ENCODE measurements at places on chromosomes 7 and 10. TPM values are rescaled to one million over a fixed set of nuclear protein-coding genes. Genes with fewer than 3 reads are reported as not detected.

LIPJ gene
- not detected for total RNA-seq

GSTO2 gene
- total RNA-seq = 0.06 TPM

ELMO1 gene
- 25.3 TPM for total RNA-seq

TMEM176B gene
- total RNA-seq = 3.3 TPM

ZNF680 gene
- 23.0 TPM for total RNA-seq

MACC1 gene
- 29.6 TPM for total RNA-seq

WNT16 gene
- total RNA-seq = not detected

VIPR2 gene
- 0.74 TPM for total RNA-seq

CCNY gene
- total RNA-seq = 26.9 TPM

- no peak for DNase-seq
Measured at GRCh38 chr10:16741540-16741939, 75.7 kb downstream of the RSU1 start.

DNA sequence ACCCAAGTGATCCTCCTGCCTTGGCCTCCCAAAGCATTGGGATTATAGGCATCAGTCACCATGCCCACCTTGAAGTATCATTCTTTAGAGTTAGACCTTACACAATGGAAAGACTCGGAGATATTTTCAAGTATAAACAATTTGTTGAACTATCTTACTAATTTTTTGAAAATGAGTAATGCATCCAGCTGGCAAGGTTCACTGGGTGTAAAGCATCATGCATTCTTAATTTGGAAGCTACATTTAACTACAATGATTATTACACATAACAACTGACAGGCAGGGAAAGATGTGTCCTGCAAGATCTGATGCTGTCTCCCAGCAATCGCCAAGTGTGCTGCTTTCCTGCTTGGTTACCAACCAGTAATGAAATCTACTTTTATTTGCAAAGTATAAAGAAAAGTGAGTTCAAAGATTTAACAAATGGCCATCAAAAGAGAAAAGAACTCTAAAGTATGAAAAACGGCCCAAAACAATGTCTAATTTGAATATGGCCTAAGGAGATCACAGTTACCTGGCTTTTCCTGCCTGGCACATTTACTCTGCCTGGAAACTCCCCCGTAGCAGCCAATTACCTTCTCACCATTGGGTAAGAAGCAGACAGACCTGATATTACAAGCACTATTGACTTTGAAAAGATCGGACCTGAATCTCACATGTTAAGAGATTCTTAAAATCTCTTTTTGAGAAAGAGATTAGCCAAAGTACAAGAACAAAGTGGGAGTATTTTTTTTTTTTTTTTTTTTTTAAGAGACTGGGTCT, 59.3 kb upstream of the NMT2 start:
- DNase-seq = no peak

DNA sequence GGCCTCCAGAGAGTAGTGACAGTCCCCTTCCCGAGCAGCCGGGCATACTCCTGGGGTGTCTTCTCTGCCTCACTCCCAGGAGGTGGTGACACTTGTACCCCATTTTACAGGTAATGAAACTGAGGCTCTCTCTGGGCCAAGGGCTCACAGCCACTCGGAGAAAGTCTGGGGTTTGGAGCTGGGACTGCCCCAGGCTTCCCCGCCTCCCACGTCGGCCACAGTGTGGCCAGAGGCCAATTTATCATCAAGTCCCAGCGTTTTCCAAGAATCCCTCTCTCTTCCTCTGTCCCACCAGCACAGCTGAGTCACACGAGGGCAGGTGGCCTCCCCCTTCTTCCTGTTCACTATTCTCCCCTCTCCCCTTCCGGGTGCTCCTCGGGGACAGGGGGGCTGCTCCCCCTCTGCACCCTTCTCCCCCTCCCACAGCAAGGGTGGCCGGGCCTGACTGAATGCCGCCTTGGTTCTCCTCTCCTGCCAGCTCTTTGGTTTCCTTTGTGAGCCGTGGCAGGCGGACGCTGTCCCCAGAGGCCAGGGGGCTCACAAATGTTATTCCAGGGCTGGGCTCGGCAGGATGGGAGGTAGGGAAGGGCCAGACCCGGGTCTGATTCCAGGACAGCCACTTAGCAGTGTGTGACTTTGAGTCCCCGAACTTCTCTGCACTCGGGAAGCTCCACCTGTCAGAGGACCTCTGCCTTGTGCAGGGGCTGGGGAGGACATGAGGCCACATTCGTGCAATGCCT, 17.7 kb downstream of the CLIP2 start:
- peak; percentile 94 for DNase-seq

GRCh38 chr10:114081911-114082583, 38.4 kb downstream of the ADRB1 start:
- DNase-seq = no peak

DNA sequence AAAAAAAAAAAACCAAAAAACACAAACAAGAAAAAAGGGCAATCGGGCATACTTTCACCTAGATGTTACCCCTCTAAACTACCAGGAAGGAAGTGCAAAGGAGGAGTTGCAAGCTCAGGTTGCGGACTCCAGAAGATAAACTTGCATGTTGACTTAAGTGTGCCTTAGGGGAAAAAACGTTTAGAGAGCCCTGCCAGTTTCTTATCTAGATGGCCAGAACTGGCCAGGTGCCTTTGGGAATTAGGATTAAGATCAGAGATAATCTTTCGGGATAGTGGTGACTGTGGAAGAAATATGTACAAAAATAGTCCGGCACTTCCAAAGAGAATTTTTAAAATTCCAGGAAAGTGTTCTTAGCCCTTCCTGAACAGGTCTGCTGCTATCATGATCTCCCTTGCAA, 17.6 kb downstream of the EVX1 start:
- no peak for DNase-seq

- no peak for DNase-seq
Measured at GRCh38 chr7:531777-532176, 12.1 kb upstream of the PDGFA start.

GRCh38 chr7:135682191-135682590, 19.9 kb downstream of the STMP1 start:
- DNase-seq = no peak

DNA sequence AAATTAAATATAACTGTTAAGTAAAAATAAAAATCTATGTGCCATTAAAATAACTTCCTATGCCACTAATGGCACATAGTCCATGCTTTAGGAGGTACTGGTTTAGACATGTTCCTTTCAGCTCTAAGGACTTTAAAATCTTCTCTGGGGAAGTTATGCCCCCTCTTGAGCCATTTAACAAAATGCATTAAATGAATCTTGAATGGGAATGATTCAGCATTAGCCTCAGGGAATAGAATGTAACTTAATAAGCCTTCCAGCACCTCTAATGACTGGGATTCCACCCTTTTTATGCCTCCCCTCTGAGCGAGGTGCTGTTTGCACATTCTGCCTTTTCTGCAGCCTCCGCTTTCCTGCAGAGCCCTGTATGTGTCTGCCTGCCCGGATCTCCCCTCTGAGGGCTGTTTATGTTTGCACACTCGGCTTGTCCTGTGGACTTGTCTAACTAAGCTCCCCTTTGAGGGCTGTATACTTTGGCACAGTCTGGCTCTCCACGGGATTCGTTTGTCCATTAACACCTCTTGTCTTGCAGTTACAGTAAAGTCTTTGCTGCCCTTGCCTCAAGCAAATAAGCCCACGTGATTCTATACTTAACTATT, 108.4 kb upstream of the HPS1 start:
- no peak for DNase-seq

DNA sequence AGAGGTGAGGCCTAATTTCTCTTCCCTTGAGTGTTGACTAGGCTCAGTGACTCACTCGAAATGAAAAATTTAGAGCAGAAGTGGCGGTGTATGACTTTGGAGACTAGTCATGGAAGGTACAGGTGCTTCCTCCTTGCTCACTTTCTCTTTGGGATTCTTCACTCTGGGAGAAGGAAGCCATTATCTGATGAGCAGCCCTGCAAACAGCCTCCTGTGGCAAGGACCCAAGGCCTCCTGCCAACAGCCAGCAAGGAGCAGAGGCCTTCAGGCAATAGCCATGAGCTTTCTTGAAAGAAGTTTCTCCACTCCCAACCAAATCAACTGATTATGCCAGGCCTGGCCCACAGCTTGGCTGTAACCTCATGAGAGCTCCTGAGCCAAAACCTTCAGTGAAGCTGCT, 369.6 kb upstream of the VWC2 start:
- no peak for DNase-seq

- DNase-seq = no peak
Measured at GRCh38 chr7:131524115-131524514, 32.3 kb downstream of the PODXL start.

GRCh38 chr7:145665499-145666258, 450.9 kb upstream of the CNTNAP2 start:
- DNase-seq = no peak

- peak; percentile 16 for DNase-seq
Measured at GRCh38 chr7:30595436-30596013, 847 bp downstream of the GARS1 start.

GRCh38 chr10:104424719-104425118, 71.1 kb downstream of the CFAP58 start:
- no peak for DNase-seq

DNA sequence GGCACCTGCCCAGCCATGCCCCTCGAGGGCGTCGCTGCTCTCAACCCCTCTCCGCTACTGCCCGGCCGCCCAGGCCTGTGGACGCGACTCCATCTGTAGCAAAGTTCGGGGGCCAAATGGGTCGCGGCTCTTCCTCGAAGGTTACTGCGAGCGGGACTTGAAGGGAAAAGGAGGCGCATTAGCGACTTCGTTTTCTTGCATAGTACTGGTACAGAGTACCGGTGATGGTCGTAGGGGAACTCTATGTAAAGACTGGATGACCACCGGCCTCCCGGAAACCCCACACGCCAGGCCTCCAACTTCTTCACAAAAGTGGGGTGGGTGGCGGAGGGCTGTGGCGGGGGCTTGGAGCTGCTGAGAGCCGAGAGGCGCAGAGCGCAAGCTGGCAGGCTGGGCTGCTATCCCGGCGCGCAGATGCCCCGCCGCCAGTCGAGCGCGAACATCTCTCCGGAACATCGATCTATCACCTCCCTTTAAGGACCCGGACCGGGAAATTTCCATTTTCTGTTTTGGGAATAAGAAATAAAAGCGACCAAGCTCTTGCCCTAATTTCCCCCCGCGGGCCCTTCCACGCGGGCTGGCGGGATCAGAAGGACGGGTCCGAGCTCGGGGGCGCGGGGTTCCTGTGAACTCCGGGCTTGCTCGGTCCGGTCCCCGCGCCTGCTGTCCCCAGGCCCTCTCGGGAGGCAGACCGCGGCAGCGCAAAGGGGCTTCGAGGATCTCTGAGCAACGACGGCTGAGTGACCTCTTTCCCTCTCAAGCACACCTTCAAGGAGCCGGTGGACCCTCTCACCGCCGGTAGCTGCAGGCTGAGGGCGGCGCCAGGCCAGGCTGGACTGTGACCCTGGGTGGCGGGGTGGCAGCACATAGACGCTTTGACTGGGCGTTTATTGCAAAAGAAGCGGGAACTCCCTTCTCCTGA, 12.2 kb upstream of the FEZF1 start:
- DNase-seq = peak; percentile 31

GRCh38 chr10:65413001-65413400, 1512.8 kb upstream of the LRRTM3 start:
- DNase-seq = no peak

DNA sequence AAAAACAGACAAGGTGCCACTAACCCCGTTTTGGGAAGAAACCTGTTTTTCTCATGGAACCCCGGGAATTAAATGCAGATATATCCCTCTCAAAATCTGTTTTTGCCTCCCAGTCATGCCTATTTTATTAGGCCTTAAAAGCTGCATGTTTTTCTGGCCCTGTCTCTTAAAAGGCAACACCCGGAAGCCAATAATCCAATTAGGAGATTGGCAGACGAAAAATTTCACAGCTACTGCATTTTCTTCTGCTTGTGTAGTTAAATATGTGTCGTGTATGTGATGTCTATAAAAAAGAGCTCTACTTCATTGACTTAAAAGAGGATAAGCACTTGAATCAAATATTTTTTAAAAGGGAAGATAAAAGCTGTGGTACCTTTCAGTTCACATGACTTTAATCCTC, 31.9 kb upstream of the OPTN start:
- no peak for DNase-seq

DNA sequence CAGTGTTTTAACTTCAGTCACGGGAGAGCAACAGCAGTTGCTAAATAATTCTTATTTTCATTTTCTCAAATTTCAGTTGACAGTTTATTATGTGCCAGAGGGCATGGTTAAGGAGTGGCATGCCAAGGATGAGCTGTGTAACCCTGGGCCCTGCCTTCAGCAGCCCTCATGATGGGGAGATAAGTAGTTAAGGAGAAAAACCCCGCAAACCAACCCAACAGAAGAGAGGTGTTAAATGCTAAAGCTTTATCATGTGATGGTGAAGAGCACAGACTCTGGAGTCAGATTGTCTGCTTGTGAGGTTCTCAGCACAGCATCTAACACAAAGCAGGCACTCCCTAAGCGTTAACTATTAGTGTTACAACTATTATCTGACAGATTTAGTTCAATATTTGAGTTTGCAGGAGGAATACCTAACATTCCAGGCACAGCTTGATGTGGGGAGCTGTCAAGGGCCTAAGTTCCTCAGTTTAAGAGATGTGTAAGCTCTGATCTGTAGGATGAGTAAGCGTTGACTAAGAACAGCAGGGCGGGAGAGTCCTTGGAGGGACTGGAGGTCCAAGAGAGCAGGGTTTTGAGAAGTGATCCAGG, 29.6 kb downstream of the STAM start:
- DNase-seq = peak; percentile 86

DNA sequence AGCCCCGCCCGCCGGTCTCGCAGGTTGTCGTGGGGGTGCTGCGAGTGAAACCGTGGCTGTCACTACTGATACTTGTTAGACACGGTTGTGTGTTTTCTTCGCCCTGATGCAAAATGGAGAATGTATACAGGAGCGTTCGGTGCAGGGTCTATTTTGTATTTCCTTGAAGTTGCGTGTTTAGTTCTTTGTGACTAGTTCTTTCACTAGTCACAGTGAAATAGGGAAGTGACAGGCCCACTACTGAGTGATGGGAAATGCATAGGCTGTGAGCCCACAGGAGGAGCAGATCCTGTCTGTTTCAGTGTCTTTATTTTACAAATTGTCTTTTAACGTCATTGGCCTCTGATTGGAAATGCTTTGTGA, 675 bp downstream of the ABRAXAS2 start:
- DNase-seq = no peak

GRCh38 chr7:25716421-25716820, 435.6 kb upstream of the NFE2L3 start:
- DNase-seq = peak; percentile 94

DNA sequence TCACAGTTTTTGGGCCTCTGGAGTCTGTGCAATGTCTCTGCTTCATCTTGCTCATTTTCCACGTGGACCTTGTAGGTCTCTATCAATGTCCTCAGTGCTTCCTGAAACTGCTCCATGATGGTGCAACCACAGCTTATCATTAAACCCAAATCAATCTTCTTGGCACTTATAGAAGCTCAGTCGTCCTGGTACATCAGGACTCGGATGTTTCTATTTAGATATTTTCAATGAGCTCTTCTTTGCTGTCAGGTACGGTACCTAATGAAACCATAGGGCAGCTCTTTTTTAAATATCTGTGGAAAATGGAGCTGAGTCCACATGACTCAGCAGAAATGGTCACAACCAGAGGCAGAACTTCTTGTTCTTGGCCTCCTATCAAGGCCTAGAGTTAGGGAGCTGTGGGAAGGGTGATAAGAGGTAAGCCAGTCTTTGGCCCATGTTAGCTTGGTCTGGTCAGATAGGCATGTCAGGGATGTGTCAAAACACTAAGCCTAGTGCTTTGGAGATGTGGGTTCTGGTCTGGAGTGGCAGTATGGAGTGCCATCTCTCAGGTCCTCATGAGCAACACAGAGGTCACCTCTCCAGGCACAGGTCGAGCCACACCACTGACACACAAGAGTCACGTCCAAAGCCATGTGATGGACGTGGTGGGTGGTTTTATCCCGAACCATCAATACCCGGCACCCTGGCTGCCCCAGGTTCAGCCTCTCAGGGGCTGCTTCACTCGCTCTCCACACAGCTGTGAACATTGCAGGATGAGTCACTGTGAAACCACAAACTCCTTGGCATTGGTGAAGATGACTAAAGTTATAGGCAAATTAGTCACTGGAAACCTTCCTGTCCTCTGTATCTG, 87.0 kb downstream of the TBXAS1 start:
- peak; percentile 93 for DNase-seq

Measured in Daoy (cell line).